ENCODE measurements at places on chromosomes 11 and 22.

- DNase-seq = no peak
Measured at GRCh38 chr22:45911601-45912271, 65.2 kb downstream of the WNT7B start.

- no peak for DNase-seq
Measured at GRCh38 chr11:78205256-78205655, 16.5 kb downstream of the USP35 start.

DNA sequence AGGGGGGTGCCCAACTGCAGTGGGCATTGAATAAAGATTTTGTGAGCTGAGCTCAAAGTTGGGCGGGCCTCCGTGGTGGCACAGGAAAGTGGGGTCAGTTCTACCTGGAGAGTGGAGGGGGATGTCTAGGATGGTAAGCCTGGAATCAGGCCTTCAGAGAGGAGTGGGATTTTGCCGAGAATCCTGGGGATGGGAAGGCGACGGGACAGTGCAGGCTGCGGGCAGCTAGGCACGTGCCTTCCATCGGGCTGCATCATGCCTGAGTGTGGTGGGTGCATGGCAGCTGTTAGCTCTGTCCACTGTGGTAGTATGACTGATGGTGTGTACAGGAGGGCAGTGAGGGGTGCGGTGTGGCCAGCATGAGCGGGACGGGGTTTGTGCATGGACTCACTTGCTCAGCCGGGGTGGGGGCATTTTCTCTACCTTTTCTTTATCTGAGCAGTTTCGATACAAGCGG, 3.6 kb downstream of the SHANK3 start:
- no peak for DNase-seq

GRCh38 chr11:7892059-7892699, 38.9 kb downstream of the OR10A6 start:
- DNase-seq = no peak

DNA sequence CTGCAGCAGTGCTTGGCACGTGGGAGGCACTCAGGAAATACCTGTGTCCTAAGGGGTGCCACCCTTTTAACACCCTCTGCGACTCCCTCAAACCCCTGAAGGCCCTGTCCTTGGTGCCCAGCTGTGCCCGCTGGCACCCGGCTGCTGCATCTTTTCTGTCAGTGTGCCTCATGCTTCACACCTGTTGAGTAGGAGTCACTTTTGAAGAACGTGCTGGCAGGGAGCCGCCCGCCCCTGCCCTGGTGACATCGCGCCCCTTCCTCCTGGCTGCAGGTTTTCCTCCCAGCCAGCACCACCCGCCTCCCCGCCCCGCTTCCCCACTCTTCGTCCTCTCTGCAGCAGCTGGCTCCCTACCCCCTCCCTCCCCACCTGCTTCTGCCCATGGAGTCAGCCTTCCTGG, 17.8 kb downstream of the FRMD8 start:
- no peak for DNase-seq

- peak; percentile 77 for DNase-seq
Measured at GRCh38 chr11:36746886-36747710, 149.1 kb upstream of the RAG2 start.

- peak; percentile 13 for DNase-seq
Measured at GRCh38 chr22:37273846-37274225, 8.5 kb upstream of the CYTH4 start.

- no peak for DNase-seq
Measured at GRCh38 chr11:11122749-11123148, 230.3 kb downstream of the CSNK2A3 start.

GRCh38 chr11:44290208-44290607, 19.7 kb downstream of the ALX4 start:
- DNase-seq = no peak

- DNase-seq = no peak
Measured at GRCh38 chr11:59243633-59244032, 30.9 kb upstream of the MPEG1 start.

DNA sequence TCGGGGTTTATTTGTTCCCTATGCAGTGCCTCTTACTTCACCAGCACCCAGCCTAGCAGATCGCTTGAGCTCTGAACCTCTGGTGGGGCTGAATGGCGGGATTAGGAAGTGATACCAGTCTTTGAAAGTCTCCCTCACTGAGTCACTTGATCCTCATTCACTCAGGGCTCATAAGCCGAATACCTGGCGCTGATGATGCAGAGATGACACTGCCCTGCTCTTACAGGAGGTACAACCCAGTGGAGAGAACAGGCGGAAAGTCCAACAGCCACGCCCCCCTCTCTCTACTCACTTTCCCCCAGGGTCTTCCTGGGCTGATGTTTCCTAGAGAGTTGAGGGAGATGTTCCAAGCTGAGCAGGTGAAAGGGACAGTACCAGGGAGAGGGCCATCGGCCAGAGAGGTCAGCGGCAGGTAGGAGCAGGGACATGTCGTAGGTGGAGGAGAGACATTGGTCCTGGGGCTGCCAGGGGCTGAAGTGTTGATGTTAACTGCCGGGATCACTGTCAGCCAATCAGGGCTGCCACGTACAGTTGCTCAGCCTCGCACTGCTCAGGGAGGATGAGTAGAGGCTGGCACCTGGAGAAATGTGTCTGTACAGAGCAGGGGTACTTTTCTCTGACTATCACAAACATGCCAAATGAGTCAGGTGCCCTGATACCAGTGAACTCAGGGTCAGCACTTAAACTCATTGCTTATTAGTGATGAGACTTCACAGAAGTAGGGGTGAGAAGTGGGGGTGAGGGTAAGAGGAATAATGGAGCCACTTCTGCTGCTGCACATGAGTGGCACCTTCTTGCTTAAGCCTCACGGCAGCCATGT, 9.9 kb upstream of the APOBEC3A start:
- peak; percentile 72 for DNase-seq

GRCh38 chr11:69904974-69905535, 85.8 kb upstream of the FGF3 start:
- no peak for DNase-seq

DNA sequence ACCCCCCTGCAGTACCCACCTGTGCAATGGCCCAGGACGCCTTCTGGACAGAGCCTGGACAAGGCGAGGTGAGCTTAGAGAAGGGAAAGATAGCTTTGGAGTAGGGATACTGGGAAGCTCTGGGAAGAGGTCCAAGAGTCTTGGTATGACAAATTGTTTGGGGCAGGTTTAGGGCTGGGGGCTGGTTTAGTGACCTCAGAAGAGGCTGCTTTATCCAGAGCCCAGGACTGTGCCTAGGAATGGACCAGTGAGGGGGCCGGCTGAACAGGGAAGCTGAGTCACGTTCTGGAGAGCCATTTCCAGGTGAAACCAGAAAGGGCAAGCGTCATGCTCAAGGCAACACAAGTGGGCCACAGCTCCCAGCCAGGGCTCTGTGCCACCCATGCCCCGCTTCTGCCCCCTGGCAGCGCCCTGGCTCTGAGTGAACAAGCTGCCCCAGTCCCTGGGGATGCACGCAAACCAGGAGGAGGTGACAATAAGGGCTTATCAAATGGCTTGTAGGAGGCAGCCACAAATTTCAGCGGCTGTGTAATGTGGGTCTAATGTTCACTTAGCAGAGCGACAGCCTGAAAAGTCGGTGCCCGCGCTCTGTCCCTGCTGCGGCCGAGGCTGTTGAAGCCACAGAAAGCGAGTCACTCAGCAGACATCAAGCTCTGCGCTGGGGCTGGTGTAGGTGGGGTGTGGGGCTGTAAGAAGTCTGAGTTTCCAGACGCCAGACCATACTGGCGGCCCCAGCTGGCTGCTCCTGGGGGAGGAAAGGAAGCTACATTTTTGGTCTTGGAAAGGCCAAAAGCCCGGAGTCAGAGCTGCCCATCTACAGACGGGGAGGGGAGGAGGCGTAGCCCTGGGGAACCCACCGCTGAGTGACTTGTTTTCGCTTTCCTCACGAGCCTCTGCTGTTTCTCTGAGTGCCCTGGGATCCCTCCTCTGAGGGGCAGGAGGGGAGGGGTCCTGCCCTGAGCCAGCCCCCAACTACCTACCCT, 18.3 kb upstream of the SYT7 start:
- no peak for DNase-seq

- no peak for DNase-seq
Measured at GRCh38 chr11:110455718-110456117, 26.0 kb downstream of the FDX1 start.

DNA sequence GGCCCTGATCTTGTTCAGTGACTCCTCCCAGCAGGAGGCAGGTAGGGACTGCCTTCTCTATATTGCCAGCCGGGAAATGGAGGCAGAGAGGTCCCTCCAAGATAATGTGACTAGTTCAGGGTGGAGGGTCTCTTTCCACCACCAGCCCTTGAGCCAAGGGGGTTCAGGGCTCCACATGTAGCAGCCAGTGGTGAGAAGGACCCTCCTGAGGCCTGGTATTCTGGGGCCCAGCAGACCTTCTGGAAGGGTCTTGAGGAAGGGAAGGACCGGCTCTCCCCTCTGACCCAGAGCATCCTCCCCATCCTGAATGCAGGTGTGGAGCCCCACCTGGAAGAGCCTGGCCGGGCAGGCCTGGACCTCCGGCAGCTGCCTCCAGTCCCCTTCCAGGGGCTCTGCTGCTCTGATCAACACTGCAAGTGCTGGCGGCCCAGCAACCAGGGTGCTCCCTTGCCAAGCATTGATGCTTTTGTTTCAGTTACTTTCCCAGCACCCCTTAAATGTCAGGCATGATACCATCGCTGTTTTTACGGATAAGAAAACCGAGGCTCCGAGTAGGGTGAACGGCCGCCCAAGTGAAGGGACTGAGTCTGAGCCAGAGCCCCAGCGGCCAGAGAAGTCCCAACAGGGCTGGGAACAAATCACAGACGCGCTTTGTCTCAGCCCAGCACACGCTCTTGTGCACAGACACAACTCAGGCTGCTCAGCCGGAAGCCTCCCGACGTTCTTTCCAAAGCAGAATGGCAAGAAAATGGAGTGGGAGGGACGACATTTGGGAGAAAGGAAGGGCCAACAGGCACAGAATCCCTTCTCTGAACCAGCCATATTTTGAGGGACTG, 38.8 kb downstream of the DKK3 start:
- DNase-seq = no peak

GRCh38 chr11:8763070-8763685, 80.6 kb downstream of the RPL27A start:
- no peak for DNase-seq

GRCh38 chr11:85827748-85828639, 17.1 kb upstream of the SYTL2 start:
- DNase-seq = no peak

DNA sequence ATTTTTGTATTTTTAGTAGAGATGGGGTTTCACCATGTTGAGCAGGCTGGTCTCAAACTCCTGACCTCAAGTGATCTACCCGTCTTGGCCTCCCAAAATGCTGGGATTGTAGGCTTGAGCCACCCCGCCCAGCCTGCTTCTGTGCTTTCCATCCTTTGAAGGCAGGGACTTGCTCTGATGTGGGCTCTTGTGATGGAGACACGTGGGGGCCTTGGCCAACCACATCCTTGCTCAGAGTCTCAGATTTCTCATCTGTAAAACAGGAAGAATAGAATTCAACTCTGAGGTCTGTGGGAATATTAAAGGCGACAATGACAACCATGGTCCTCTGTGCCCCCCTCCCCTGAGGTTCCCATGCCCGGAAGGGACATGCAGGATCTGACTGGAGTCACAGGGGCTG, 3.8 kb upstream of the GGA1 start:
- peak; percentile 47 for DNase-seq

GRCh38 chr11:102516179-102516578, 14.4 kb downstream of the MMP7 start:
- DNase-seq = no peak

GRCh38 chr11:79046366-79046765, 394.5 kb downstream of the TENM4 start:
- no peak for DNase-seq

DNA sequence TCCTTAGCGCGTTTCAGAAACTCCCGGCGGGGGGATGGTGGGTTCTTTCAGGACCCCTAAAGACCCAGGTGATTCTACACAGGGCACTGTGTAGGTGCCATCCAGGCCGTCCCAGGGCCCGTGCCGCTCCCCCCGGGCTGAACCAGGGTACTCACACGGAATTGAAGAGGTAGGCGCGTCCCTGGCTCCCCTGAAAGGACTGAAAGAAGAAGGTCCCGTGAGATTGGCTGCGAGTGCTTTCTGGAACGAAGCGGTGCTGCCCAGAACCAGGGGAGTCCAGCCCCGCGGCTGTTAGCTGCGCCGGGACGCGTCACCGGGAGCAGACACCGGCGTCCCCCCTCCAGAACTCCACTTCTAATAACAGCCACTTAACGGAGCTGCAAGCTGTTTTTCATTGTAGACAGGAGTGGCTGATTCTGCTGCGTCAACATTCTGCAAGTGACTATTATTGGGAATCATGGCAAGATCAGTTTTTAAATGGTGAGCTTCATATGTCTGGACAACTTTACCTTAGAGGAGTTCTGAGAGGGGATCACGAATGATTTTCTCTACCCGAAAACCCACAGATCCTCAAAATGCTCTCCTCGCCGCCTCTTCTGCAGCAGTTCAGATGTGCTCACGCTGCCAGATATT, 31.8 kb downstream of the YPEL1 start:
- no peak for DNase-seq

GRCh38 chr11:116184763-116185162, 588.0 kb downstream of the BUD13 start:
- no peak for DNase-seq

DNA sequence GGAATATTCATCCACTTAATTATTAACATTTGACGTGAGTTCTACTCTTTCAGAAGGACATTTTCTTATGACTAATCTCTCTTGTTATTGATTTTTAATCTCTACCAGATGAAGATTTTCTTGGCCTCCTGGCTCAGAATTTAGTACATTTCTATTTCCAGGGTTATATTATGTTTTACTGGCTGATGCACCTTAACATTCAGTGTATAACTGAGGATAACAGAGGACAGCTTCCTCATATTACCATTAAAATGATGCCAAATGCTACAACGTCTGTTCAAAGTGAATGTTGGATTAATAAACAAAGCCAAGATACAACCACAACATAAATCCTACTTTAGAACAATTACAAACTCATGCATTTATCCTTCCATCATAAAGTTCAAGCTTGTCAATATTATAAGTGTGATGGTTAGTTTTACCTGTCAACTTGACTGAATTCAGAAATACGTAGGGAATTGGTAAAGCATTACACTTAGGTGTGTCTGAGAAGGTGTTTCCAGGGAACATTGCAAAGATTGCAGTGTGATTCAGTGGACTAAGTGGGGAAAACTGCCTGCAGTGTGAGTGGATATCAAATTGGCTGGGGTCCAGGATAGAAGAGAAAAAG, 485.2 kb downstream of the LRRC4C start:
- no peak for DNase-seq

- DNase-seq = no peak
Measured at GRCh38 chr22:46815896-46816731, 53.7 kb downstream of the TBC1D22A start.

GRCh38 chr11:114399490-114400215, 658 bp downstream of the C11orf71 start:
- DNase-seq = no peak

DNA sequence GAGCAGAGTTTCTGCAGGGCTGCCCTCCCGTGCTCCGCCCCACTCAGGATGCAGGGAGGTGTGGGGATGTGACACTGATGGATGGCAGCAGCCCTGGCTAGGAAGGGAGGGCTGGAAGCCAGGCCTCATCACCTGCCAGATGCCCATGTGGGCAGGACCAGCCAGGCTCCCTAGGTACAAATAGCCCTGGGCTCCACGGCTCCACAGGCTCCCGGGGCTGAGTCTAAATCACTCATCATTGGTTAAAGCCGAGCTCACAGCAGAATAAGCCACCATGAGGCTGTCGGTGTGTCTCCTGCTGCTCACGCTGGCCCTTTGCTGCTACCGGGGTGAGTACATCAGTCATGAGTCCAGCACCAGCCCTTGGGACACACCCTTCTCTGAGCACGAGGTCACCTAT, at the start of gene SCGB1D1:
Gene SCGB1D1 (plus strand): TSS at position 206 of the 400 bp plus-strand sequence. CDS start 69 bp downstream, at position 275.
- no peak for DNase-seq

- DNase-seq = no peak
Measured at GRCh38 chr11:69791276-69792180, 16.4 kb upstream of the FGF4 start.

- no peak for DNase-seq
Measured at GRCh38 chr11:972523-973211, 47.0 kb downstream of the AP2A2 start.

All from CD4-positive, alpha-beta T cell treated with Interleukin-15 for 1 hour (primary cell).